ENCODE measurements at places on chromosomes 12 and 14.
A peak's percentile ranks its signal among the peaks of the same experiment; 100 is the strongest.

- no peak for DNase-seq
These were observed 86.5 kb downstream of the DAAM1 start for GRCh38 chr14:59274991-59275391.

- no peak for DNase-seq
These were observed 110.4 kb downstream of the KCNK10 start for GRCh38 chr14:88212691-88213090.

DNA sequence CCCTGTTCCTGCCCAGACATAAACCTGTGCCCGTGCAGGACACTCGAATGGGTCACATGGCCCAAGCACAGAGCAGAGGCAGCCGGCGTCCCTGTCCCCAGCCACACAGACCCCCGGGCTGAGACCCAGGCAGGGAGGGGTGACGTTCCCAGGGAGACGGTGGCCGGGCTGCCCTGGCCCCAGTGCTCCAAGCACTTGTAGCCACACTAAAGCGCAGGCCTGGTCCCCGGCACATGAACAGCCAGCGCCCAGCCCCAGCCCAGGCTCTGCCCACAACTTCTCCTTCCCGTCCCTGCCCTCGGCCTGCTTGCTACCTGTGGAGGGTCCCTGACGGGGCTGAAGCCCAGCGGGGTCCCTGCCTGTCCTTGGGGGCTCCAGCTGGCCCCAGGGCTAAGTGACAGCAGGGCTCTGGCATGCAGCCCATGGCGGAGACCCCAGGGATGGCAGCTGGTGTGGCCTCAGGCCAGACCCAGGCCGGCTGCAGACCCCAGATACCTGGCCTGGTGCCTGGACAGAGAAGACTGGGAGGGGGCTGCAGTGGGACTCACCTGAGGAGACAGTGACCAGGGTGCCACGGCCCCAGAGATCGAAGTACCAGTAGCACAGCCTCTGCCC is 338.4 kb downstream of the TMEM121 start:
- no peak for DNase-seq

- no peak for DNase-seq
These were observed 1016.4 kb downstream of the NRXN3 start for GRCh38 chr14:79186523-79186922.

- DNase-seq, result no peak
These were observed 52.1 kb upstream of the AEBP2 start for GRCh38 chr12:19387161-19387560.

GRCh38 chr12:2826721-2827515 is 7.9 kb downstream of the NRIP2 start:
- no peak for DNase-seq

GRCh38 chr14:77151918-77152588 is 10.5 kb upstream of the ZDHHC22 start:
- no peak for DNase-seq

GRCh38 chr12:122028905-122029560 is 7.3 kb downstream of the BCL7A start:
- DNase-seq, result no peak

DNA sequence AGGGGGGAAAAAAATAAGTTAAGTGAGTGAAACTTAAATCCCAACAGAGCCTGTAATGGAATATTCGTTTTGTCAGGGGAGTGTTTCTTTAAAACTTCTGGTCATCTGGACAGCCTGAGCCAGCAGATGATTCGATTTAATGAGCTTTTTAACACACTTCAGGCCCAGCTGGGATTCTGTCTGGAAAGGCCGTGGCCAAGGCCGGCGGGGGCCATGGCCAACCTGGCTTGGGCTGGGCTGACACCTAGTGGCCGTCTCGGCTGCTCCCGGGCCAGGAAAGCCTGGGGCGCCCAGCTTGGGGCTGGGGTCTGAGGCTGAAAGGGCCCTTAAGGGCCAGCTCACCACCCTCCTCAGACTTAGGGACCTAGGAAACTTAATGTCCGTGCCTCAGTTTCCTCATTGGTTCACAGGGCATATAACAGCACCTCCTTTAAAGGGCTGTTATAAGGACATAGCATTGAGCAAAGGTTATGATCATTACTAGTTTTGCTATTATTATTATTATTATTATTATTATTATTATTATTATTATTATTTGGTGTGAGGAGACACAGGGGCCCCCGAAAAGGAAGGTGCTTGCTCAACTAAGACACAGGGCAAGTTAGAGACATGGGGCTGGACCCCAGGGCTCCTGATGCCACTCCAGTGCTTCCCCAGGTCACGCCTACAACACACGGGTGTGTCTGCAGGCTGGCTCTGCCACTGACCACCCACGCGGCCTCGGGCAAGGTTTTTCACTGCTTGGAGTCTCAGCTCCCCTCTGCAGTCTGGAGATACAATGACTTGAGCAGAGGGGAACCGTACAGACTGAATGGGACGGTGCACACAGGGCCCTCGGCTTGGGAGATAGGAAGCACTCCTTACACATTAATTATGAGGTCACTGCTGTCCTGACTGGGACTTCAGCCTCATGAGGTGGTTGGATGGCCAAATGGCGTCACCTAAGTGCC is 84.0 kb downstream of the SYNE3 start:
- no peak for DNase-seq

- DNase-seq, result no peak
These were observed 7.0 kb upstream of the UBE2N start for GRCh38 chr12:93448796-93449195.

- DNase-seq, result no peak
These were observed 92.0 kb downstream of the ITPR2 start for GRCh38 chr12:26740991-26741390.

- DNase-seq, result no peak
These were observed 136.7 kb downstream of the ZNF664 start for GRCh38 chr12:124109760-124110159.

GRCh38 chr12:10454531-10454930 is 1.4 kb upstream of the KLRC1 start:
- no peak for DNase-seq

DNA sequence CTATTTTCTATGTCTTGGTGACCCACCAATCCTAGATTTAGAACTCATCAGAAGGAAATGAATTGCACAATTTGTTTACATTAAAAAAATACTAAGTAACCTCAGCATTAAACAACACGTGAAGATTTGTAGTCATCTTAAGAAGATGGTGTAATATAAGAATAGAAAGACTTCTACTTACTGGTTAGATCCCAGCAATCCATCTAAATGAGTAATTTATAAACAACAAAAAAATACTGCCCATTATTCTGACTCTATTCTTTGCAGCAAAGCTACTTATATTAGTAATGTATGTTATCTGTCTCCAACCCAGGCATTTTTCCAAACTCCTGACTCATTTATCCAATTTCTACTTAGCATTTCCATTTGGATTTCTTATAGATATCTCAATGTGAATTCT is 67.8 kb downstream of the CD163L1 start:
- DNase-seq, result no peak

- DNase-seq, result no peak
These were observed 103.6 kb downstream of the SSPN start for GRCh38 chr12:26298785-26299621.

DNA sequence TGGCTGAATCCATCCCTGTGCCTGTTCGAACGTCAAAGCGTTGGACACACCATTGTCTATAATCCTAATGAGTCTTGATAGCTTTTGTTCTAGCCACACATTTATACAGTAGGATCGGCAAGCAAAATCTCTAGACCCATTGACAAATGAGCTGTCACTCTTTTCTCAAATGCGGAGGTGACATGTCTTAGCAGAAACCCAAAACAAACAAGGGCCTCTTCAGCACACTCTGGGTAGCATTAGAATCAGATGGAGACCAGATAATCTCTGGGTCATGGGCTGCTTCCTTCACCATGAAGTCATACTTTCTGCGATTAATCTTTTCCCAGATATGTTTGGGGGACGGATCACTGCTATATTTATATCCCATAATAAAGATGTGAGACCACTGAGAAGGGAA is 100.2 kb downstream of the PLXNC1 start:
- DNase-seq, result no peak

- DNase-seq, result no peak
These were observed 859.7 kb downstream of the GALC start for GRCh38 chr14:87133073-87133801.

GRCh38 chr14:102591944-102592762 is at the start of gene RCOR1:
TSS of gene RCOR1 (plus strand) at chr14:102592649. CDS start at chr14:102592887, 238 bp downstream.
- peak; percentile 97 for DNase-seq

GRCh38 chr12:62632411-62632918 is 165.8 kb downstream of the MON2 start:
- no peak for DNase-seq

DNA sequence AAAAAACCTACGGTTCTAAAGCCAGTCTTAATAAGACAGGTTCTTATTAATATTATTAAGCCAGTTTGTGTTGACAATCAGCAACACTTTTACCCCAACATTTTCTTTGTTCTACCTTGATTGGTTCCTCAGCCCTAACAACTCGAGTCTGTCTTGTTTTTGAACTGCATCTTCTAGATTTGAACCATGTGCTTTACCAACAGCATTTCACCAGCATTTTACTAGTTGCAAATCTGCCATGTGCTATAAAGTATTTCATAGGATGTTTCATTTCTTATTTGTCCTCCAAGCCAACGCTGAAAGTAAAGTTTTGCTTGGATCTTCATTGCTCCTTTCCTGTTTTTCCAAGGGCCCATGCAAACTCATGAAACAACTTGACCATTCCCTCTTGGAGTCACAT is 133.4 kb downstream of the ST8SIA1 start:
- no peak for DNase-seq

GRCh38 chr12:19261773-19262172 is 132.2 kb downstream of the PLEKHA5 start:
- no peak for DNase-seq

GRCh38 chr14:65756880-65757279 is 344.4 kb downstream of the FUT8 start:
- DNase-seq, result no peak

GRCh38 chr12:122167356-122167925 is 6.6 kb downstream of the IL31 start:
- DNase-seq, result no peak

Measured in stimulated activated CD4-positive, alpha-beta T cell treated with anti-CD3 and anti-CD28 coated beads, TNF-alpha, amount 100 ng/mL, for 1 hour (primary cell).